ENCODE measurements at places on chromosomes 12 and 14.

GRCh38 chr14:92709340-92710000 is 39.0 kb downstream of the LGMN start:
- no peak overlapping the region for H3K4me3 ChIP-seq
- H3K27ac ChIP-seq, result no peak overlapping the region
- H3K36me3 ChIP-seq, result no peaks in the 10 kb centered on the region
- DNase-seq, result no peak
- H3K4me1 ChIP-seq, result no peaks in the 10 kb centered on the region

DNA sequence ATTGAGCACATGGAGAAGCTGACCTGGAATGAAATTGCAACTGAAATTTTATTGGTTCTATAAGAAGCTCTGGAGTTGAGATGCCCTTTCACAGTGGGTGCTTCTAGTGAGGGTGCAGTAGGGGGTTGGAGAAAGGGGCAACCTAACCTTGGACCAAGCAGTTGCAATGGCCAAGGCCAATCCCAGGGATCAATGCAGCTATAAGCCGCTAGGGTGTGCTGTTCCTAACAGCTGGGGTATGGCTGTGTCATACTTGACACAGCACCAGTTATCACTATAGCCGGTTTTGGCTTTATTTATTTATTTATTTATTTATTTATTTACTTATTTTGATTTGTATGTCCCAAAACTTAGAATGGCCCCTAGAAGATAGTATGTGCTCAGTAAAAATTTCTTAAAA is 505.9 kb downstream of the FLRT2 start:
- H3K27me3 ChIP-seq, result no peaks in the 10 kb centered on the region
- no peak overlapping the region for H3K27ac ChIP-seq
- H3K4me3 ChIP-seq, result no peak overlapping the region
- H3K36me3 ChIP-seq, result no peaks in the 10 kb centered on the region
- DNase-seq, result no peak

DNA sequence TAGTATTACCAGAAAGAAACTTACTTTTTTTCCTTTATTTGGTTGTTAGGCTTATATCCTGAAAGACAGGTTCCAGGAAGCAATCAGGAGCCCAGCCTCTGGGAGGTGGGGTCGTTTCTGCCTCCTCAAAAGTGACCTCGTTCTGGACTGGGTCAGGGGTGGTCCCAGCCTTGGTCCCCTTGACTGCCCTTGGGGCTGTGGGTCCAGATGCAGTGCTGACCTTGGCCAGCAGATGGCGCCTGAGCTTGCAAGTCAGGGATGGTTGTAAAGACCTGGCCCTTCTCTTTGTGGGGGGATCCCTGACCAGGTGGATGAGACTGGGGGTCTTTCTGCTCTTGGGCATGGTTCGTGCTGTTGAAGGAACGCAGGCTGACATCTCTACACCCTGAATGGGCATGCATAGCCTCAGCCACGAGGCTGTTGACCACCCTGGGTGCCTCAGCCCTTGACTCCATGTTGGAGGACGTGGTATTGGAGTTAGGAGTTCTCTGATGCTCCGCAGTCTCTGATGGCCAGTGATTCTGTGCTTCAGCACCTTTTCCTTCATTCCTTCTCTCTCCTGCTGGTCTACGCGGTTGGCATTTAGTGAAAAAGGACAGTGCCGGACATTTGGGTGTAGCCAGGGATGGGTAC is 62.4 kb downstream of the ADCK1 start:
- peaks cover 2% of the 10 kb centered on the region for H3K27me3 ChIP-seq
- no peaks in the 10 kb centered on the region for H3K4me1 ChIP-seq
- no peak overlapping the region for H3K27ac ChIP-seq
- peak; percentile 71 for DNase-seq
- H3K4me3 ChIP-seq, result no peak overlapping the region
- peaks cover 3% of the 10 kb centered on the region for H3K36me3 ChIP-seq

- H3K27me3 ChIP-seq, result no peaks in the 10 kb centered on the region
- H3K4me3 ChIP-seq, result no peak overlapping the region
- no peak for DNase-seq
- peaks cover 6% of the 10 kb centered on the region for H3K36me3 ChIP-seq
Measured at GRCh38 chr14:92558319-92558718, 44.7 kb downstream of the RIN3 start.

DNA sequence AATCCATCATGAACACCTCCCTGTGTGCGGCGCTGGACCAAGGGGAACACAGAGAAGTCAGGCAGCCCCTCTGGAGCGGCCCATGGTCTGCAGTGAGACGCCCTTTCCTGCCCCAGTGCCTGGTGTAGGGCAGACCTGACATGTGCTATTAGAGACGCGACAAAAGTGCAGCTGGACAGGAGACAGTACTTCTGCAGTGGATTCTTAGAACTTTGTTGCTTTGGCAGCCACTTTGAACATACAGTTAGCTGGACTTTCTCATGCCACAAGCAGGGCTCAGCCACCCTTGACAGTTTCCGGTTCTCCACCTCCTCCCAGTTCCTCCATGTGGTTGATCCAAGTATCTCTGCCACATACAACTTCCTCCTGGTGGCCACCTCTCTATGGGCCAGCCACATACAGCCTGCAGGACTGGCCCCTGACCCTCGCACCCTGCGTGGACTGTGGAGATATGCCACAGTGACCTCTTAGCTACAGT is 45.9 kb downstream of the LGMN start:
- H3K36me3 ChIP-seq, result peaks cover 4% of the 10 kb centered on the region
- no peak for DNase-seq
- H3K4me1 ChIP-seq, result no peaks in the 10 kb centered on the region
- no peak overlapping the region for H3K4me3 ChIP-seq
- H3K27ac ChIP-seq, result no peak overlapping the region

GRCh38 chr12:64009321-64010068 is 165.0 kb downstream of the SRGAP1 start:
- DNase-seq, result no peak
- H3K36me3 ChIP-seq, result no peaks in the 10 kb centered on the region
- no peak overlapping the region for H3K27ac ChIP-seq
- no peaks in the 10 kb centered on the region for H3K27me3 ChIP-seq

GRCh38 chr14:79144896-79145295 is 974.7 kb downstream of the NRXN3 start:
- H3K4me1 ChIP-seq, result no peaks in the 10 kb centered on the region
- H3K36me3 ChIP-seq, result no peaks in the 10 kb centered on the region
- no peaks in the 10 kb centered on the region for H3K27me3 ChIP-seq
- H3K4me3 ChIP-seq, result no peak overlapping the region
- no peak overlapping the region for H3K27ac ChIP-seq
- no peak for DNase-seq

DNA sequence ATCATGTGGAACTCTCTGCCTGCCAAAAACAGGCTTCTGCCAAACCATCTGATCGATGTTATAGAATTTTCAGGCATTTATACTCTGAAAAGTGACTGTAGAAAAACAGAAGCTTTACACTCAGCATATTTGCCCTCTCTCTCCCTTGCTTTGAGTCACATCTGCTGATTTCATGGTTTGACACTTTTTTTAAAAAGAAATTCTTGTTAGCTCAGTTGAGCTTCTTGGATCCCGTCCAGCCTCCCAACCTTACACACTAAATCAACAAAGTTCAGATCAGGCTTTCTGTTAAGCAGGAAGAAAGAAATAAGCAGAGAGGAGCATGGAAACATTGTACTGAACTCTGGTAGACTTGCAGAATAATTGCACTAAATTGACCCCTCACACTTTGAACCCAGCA is 193.6 kb upstream of the SEL1L start:
- no peak overlapping the region for H3K27ac ChIP-seq
- no peaks in the 10 kb centered on the region for H3K36me3 ChIP-seq
- H3K27me3 ChIP-seq, result no peaks in the 10 kb centered on the region
- no peak for DNase-seq
- H3K4me1 ChIP-seq, result no peaks in the 10 kb centered on the region

- H3K36me3 ChIP-seq, result no peaks in the 10 kb centered on the region
- H3K4me3 ChIP-seq, result no peak overlapping the region
- no peaks in the 10 kb centered on the region for H3K4me1 ChIP-seq
- H3K27me3 ChIP-seq, result no peaks in the 10 kb centered on the region
- no peak overlapping the region for H3K27ac ChIP-seq
Measured at GRCh38 chr14:50844391-50844790, 13.4 kb upstream of the NIN start.

DNA sequence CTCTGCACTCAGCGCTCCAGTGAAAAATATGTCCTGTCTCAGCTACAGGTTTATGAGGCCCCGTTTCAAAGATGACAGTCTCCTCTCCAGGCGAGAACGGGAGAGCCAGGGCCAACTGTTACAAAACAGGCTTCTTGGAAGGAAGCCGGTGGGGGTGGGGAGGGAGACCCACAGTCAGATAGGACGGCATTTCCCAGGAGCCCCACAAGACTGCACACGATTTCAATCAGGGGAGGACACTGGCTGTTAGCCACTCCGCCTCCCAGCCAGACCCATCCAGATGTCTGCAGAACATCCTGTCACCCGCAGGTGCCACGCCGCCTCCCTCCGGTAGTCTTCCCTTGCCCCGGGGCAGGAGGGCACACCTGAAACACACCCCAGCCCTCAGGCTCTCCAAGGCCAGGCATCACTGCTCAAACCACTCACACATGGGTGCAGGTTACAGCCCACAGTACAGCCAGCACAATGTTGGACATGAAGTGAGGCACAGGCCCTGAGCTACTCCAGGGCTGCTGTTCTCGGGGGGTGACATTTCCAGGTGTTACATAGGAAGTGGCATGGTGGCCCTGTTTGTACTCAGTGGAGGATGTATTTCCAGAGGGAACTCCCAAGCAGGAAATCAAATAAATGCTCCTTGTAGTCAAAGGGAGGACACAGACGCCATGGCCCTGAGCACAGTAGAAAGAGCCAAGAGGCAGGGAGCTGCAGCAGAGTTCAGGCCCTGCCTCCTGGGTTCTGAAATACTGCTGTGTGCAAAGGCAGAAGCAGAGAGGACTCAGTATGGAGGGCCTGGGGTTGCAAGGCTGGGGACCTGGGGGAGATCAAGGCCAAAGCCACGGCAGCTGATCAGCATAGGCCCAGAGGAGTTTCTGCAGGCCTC is 138.1 kb downstream of the BCL11B start:
- H3K27me3 ChIP-seq, result no peaks in the 10 kb centered on the region
- no peak overlapping the region for H3K4me3 ChIP-seq
- H3K4me1 ChIP-seq, result peaks cover 31% of the 10 kb centered on the region
- H3K27ac ChIP-seq, result no peak overlapping the region

DNA sequence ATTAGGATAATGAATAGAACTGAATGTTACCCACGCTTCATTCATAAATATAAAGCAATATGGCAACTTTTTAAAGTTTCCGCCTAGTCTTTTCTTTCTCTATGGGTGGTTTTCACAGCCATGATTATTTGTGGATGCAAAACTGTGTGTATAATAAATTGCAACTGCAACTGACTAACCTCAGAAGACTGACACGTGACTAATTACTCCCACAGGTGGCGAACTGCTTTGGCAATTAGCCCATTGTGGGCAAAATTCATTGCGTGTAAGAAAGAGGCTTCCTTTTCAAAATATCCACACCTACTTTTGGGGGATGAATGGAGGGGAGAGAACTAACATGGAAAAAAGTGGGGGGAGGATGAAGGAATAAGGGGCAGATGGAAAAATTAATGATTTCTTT is 79.0 kb downstream of the SLC25A21 start:
- H3K36me3 ChIP-seq, result no peaks in the 10 kb centered on the region
- DNase-seq, result no peak
- no peak overlapping the region for H3K27ac ChIP-seq
- no peaks in the 10 kb centered on the region for H3K4me1 ChIP-seq

GRCh38 chr14:20782280-20782890 is 1.3 kb downstream of the RNASE6 start:
- H3K27me3 ChIP-seq, result no peaks in the 10 kb centered on the region
- H3K27ac ChIP-seq, result peak overlapping the region; percentile 59
- no peaks in the 10 kb centered on the region for H3K36me3 ChIP-seq

DNA sequence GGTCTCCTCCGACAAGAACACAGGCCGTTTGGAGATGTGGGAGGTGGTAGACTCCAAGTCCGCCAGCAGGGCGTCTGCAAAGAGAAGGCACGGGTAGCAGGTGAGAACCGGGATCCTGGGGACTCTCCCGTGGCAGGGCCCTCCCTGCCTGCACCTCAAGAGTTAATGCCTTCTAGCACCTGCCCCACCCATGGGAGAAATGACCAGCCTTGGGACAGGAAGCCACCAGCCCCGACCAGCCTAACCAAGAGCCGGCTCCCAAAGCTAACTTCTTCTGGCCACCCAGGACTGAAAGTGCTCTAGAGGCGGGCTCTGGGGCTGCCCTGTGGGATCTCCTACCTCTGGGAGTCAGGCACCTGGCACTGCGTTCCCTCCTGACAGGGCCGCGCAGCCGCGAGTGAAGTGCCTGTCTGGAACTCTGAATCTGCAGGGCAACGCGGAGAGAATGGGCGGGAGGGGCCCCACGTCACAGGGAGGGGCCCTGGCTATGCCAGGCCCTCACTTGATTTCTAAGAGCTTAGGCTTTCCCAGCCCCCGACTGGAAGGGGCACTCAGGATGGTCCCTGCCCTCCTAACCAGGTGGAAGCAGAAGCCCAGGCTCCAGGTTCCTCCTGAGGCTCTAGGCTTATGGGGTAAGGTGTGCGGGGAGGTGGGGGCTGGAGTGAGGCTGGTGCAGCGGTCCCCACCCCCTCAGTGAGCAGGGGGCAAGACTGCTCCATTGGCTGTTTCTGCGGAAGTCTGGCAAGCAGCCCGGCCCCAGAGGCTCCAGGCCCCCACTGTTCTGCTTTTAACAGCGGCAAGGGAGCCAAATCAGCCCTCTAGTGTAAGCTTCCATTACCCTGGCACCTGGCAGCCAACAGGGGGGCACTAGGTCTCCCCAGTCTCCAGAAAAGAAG is 23.6 kb upstream of the RPLP0 start:
- peaks cover 38% of the 10 kb centered on the region for H3K36me3 ChIP-seq
- no peak overlapping the region for H3K27ac ChIP-seq
- H3K27me3 ChIP-seq, result no peaks in the 10 kb centered on the region
- DNase-seq, result no peak

DNA sequence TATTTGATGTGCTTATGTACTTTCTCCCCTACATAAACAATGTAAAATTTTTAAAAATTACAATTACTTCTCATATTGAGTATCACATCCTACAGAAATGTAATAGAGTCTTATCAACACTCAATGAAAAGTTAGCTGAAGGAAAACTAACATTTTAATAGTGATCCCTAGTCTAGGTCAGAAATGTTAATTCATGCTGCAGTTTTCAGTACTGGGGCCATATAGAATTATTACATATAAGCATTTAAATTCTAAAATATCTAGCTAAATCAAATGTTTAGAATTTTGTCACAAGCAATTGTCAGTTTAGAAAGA is 37.8 kb downstream of the SLC6A15 start:
- no peaks in the 10 kb centered on the region for H3K27me3 ChIP-seq
- no peak overlapping the region for H3K27ac ChIP-seq
- no peaks in the 10 kb centered on the region for H3K36me3 ChIP-seq
- no peaks in the 10 kb centered on the region for H3K4me1 ChIP-seq

GRCh38 chr12:13981296-13981962 is at the start of gene GRIN2B:
GRIN2B (minus strand) TSS chr12:13981602; CDS start chr12:13866208, 115,394 bp downstream.
- DNase-seq, result no peak
- H3K27me3 ChIP-seq, result peaks cover 29% of the 10 kb centered on the region
- H3K4me3 ChIP-seq, result no peak within 1 kb of the TSS
- H3K36me3 ChIP-seq, result no peaks in the 10 kb centered on the region

Measured in T-cell (primary cell).